Ascending aorta (tissue), 2 donors: ENCODE measurements at places on chromosomes 11 and 22.

DNA sequence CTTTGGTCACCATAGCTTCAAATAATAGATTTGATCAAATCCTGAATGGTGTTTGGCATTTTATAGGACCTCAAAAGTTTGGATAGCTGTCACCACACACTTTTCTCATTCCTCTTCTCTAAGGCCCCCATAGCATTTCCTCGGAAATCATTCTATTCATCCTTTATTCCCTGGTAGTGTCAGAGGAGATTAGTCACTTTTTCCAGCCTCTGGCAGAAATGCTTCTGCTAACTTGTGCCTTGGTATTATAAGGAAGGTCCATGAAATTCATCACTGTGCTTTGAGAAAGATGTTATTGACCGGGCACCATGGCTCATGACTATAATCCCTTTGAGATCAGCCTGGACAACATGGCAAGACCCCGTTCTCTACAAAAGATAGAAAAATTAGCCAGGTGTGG, 19.7 kb upstream of the NUP160 start:
- no peaks in the 10 kb centered on the region for H3K36me3 ChIP-seq
- H3K4me1 ChIP-seq, result no peaks in the 10 kb centered on the region
- no peak overlapping the region for H3K4me3 ChIP-seq
- no peaks in the 10 kb centered on the region for H3K27me3 ChIP-seq
- no peak overlapping the region for H3K27ac ChIP-seq
- no peak for DNase-seq

GRCh38 chr11:3227568-3228444, 4.4 kb downstream of the MRGPRE start:
- no peaks in the 10 kb centered on the region for H3K27me3 ChIP-seq

DNA sequence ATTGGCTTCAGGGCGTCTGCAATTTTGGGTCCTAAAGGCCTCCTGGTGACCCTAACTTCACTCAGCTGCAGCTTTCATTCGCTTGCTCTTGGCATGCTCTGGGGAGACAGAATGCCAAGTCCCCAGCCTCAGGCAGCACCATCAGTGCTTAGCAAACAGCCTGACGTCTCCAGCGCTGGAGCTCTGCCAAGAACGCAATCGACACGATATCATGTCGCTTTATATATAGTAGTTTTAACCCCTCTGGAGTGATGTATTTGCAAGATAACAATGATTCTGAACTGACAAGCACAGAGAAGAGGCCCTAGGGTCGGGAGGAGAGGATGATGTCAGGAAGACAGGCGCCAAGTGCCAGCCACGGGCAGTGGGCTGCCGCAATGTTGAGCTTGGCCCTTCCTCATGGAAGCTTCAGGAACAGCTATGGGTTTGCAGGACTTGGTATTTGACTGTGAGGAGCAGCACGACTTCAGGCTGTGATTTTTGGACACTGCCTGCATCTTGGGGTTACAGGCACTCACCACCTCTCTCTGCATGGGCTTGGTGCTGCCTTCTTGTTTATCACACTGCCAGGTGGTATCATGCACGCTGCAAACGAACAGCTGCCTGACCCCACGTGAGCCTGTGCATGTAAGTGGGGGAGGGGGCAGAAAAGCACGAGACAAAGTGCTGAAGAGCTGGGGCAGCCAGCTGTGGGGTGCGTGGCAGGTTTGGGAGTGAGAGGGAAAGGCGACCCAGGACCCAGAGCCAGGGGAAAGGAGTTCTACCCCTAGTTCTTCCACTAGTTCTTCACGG, 26.1 kb downstream of the B3GAT1 start:
- H3K27ac ChIP-seq, result no peak overlapping the region
- DNase-seq, result no peak
- H3K4me1 ChIP-seq, result no peaks in the 10 kb centered on the region
- no peaks in the 10 kb centered on the region for H3K27me3 ChIP-seq
- H3K36me3 ChIP-seq, result no peaks in the 10 kb centered on the region
- H3K4me3 ChIP-seq, result peak overlapping the region; percentile 15

GRCh38 chr22:36981247-36981775, 37.9 kb downstream of the TST start:
- no peak overlapping the region for H3K27ac ChIP-seq
- H3K4me3 ChIP-seq, result no peak overlapping the region
- no peak for DNase-seq
- no peaks in the 10 kb centered on the region for H3K36me3 ChIP-seq
- no peaks in the 10 kb centered on the region for H3K27me3 ChIP-seq
- H3K4me1 ChIP-seq, result no peaks in the 10 kb centered on the region

DNA sequence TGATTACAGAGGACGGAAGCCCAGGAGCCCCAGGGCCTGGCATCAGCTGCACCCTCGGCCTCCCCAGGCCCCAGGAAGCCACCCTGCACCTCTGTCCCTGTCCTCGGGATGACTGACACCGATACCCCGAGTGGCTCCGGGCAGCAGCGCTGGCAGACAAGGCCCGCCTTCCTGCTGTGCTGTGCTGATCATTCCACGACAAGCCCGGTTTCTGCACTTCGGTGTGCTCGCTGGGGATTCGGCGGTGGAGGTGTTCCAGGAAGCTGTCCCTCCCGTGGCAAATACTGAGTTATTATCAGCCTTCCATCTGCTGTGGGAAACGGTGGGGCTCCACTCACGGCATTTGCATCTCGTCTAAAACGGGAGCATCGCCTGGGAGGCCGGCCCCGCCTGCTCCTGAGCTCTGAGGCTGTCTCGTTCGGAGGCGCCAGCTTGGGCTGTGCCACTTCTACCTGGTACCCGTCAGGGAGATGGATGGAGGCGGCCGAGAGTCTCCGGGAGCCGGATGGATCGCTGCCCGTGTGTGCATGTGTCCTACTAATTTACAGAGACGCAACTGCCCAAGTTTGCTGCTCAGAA, 506.1 kb downstream of the BRD1 start:
- H3K4me3 ChIP-seq, result no peak overlapping the region
- H3K27ac ChIP-seq, result no peak overlapping the region
- no peak for DNase-seq
- H3K27me3 ChIP-seq, result no peaks in the 10 kb centered on the region

- H3K36me3 ChIP-seq, result no peaks in the 10 kb centered on the region
- no peak overlapping the region for H3K4me3 ChIP-seq
- H3K4me1 ChIP-seq, result no peaks in the 10 kb centered on the region
- DNase-seq, result no peak
- H3K27me3 ChIP-seq, result no peaks in the 10 kb centered on the region
Measured at GRCh38 chr11:2102132-2102882, 36.9 kb downstream of the IGF2 start.

- no peak overlapping the region for H3K4me3 ChIP-seq
- peak; percentile 28 for DNase-seq
Measured at GRCh38 chr11:45102361-45102809, 44.1 kb upstream of the PRDM11 start.

DNA sequence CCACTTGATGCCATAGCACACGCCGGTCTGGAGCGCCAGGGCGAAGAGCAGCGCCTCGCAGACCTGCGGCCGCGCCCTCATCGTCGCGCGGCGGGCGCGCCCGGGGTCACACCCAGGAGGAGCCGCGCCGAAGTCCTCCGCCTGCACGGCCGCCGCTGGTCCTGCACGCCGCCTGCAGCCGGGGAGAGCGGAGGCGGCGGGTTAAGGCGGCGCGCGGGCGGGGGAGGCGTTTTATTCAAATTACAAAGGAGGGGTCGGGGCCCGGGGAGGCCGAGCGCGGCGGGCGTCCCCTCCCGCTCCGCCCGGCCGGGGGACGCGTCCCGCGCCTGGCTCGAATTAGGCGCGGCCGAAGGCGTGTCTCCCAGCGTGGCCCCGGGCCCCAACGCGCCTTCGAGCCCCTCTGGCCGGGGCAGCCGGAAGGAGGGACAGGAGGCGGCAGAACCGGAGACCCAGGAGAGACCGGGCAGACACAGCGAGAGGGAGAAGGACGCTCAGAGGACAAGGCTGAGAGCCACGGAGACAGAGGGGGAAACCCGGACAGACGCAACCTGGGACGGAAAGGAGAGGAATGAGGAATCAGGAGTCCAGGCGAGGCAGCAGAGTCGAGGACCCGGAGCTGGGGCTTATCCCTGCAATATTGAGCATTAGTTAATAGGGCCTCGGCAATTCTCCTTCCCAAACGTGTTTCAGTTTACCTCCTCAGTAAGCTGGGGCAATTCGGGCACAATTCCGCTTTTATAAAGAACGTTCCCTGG, at the start of gene WNT11:
TSS of gene WNT11 (minus strand) at position 176 of the 755 bp plus-strand sequence. CDS start at position 81, 95 bp downstream.
- peak within 1 kb of the TSS; percentile 3 for H3K27ac ChIP-seq
- H3K27me3 ChIP-seq, result peaks cover 3% of the 10 kb centered on the region
- H3K36me3 ChIP-seq, result no peaks in the 10 kb centered on the region
- H3K4me1 ChIP-seq, result peaks cover 17% of the 10 kb centered on the region
- no peak for DNase-seq
